ENCODE measurements at places on chromosomes 3 and 15. TPM values are rescaled to one million over a fixed set of nuclear protein-coding genes. Genes with fewer than 3 reads are reported as not detected.

- no peak for DNase-seq
Observed at GRCh38 chr15:89117790-89118189, 29.5 kb downstream of the ABHD2 start.

DNA sequence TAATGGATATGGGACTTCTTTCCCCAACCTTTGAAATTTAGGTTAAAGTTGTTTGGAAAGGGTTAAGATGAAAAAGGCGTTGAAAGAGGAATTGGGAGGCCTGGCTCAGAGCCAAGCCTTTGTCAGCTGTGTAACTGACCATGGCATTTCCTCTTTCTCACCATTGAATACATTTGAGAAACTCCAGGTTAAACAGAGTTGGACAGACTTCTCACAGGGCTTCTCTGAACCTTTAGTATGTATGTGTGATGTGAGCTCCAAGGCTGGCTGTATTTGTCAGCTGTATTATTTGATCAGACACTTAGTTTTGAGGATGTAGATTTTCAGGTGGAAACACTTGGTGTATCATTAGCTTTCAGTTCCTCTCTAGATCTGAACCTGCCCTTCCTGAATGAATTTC lies 136.4 kb upstream of the GOLGA6L4 start:
- no peak for DNase-seq

DNA sequence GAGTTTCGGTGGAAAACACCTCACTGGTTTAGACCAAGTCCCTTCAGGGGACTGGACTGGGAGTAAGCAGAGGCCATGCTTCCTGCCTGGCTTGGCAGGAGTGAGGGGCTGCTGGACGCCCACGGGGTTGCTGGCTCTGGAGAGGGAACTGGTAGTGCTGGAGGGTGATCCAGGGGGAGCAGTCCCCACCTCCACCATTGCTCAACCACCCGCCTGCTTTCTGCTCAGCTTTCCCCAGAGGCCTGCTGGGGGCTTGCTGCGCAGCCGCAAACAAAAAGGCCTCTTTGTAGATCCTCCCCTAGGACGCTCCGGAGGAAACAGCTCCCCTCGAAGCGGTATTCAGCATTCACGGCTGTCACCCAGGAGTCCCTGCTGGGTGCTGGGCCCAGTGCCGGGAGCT lies 33.5 kb downstream of the EBLN2 start:
- DNase-seq, result no peak

DNA sequence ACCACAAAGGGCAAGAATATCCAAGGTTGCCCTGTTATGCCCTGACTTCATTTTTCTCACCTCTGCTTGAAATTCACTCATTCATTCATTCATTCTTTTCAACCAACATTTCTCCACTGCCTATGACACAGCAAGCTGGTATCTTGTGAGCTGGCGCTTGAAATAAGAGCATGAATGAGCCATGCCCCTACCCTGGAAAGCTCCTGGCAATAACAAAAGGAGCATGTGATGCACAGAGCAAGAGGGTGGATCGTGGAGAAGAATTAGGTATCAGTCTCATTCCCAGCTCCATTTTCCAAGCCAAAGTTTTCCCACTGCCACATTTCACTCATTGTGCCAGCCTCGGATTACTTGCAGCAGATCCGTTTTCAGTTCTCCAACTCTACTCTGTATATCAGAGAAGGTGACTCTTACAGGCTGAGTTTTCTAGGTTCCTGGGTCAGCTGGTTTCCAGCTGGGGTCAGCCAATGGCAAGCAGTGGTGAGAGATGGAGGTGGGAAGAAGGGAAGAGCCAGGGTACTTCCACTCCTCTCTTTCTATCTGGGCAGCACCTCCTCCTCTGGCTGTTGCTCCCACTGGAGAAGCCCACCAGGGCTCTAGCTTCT lies 144.8 kb downstream of the SUCLG2 start:
- DNase-seq, result no peak

DNA sequence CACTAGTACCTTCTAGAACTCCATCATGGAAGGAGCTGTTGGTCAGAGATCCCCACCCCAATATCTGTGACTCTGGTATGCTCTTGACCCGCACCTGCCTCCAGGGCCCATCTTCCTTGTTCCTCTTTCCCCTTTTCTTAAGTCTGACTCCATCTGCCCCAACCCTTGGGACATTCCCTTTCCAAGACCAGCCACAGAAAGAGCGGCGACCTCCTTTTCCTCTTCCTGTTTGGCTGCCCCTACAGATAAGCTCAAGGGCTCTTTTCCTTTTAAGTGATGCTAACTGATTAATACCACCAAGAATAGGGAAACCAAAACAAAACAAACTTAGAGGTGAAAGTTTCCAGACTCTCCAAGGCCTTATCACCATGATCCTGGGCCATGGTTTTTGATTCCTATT lies 21.9 kb upstream of the ATP8B4 start:
- DNase-seq, result no peak

DNA sequence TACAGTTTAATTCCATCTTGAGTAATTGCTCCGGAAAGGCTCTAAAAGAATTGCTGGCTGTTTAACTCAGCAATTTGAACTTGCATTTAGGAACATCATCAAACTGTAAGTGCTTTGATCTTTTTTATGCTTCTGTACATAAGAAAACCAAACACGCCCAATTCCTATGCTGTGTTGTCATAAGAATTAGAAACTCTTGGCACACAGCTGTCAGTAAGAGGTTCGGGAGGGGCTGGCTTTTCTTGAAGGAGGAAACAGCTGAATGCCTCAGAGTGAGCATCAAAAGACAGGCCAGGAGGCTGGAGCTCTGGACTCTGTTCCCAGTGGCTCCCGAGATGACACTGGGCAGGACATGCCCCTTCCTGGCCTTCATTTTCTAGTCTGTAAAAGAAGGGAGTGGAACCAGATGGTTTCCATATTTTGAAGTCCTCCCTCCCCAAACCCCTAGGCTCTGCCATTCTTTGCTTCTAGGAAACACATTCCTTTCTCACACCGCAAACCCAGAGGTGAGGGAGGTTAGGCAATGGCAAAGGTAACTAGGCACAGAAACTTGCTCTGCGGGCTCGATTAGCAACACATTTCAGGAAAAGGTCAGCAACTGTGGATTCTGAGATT lies 73.7 kb upstream of the DLG1 start:
- DNase-seq, result no peak

GRCh38 chr3:187689984-187690383 lies 12.4 kb downstream of the RTP2 start:
- DNase-seq, result no peak

DNA sequence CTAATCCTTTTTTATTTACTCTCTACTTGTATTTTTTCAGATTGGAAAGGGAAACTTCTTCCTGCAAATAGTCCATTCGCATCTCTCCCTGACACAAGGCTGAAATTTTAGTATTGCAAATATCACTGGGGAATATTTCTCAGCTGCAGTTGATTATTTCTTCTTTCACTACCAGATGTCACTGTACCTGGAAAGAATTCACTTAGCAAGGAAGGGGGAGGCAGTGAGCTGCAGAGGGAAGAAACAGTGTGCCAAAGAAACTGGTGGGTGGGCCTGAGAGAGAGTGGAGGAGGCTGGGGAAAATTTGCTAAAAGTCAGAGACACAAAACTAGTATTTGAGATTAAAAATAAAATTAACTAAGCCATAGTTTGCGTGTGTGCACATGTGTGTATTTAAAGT lies 142.3 kb upstream of the STT3B start:
- DNase-seq, result no peak

- no peak for DNase-seq
Observed at GRCh38 chr3:124963755-124964154, 29.2 kb upstream of the MUC13 start.

The TSC22D2 gene
- total RNA-seq, result 66.3 TPM

GRCh38 chr3:69370156-69370883 lies 15.6 kb downstream of the FRMD4B start:
- DNase-seq, result peak; percentile 48

DNA sequence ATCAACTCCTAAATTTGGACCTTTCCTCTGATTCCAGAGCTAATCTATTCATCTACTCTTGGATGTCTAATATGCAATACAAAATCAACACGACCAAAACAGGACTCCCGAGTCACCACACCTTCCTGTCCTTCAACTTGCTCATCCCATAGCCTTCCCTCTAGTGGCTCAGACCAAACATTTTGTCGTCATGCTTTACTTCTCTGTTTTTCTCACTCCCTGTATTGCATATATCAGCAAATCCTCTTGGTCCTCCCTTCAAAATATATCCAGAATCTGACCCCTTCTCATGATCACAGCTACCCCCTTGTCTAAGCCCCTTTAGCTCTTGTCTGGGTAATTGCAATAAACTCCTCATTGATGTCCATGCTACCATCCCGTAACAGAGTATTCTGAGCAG lies 30.5 kb upstream of the DCP1A start:
- DNase-seq, result no peak

DNA sequence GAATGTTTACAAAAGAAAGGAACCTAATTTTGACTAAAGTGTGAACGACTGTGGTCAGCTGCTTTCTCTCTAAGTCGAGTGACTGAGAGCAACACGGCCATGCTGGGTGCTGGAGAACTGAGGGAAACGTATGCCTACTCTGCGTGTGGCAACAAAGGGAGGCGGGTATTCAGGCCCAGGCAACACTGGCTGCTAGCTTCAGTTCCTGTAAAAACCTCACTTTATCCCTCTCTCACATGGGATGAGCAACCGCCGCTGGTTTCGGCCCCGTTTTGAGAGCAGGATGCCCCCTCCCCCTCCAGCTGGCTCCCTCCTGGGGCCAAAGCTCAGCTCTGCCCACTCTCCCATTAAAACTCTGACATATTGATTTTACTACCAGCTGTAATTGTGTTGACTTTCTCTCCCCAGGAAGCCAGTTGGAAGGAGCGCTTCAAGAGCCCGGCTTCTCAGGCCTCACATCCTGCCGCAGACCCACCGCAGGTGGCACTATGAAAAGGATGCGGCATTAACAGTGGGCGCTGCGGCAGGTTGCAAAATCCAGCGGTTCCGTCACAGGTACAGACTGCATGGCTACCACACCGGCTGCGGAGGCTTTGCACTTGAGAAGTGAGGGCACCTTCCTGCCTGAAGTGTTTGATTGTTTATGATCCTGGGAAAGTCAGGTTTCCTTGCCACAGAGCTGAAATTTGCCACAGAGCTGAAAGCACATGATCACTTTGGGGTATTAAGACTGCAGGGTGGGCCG lies 12.7 kb downstream of the PLXND1 start:
- DNase-seq, result peak; percentile 79

The CLRN1 gene
- total RNA-seq, result not detected

DNA sequence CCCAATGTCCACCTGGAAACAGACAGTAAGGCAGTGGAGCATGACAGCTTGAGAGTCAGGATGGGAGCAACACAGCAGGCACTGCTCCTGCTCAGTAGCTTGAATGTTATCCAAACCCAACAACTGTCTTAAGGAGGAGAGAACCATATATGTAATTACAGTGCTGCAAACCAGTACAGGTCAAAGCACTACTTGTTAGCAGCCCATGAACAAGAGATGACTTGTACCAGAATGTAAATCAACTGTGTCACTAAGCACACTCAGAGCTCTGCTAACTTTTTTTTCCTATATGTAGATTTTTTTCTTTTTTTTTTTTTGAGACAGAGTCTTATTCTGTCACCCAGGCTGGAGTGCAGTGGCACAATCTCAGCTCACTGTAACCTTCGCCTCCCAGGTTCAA lies 87.1 kb downstream of the ANO10 start:
- no peak for DNase-seq

The TUSC7 gene
- total RNA-seq, result not detected

DNA sequence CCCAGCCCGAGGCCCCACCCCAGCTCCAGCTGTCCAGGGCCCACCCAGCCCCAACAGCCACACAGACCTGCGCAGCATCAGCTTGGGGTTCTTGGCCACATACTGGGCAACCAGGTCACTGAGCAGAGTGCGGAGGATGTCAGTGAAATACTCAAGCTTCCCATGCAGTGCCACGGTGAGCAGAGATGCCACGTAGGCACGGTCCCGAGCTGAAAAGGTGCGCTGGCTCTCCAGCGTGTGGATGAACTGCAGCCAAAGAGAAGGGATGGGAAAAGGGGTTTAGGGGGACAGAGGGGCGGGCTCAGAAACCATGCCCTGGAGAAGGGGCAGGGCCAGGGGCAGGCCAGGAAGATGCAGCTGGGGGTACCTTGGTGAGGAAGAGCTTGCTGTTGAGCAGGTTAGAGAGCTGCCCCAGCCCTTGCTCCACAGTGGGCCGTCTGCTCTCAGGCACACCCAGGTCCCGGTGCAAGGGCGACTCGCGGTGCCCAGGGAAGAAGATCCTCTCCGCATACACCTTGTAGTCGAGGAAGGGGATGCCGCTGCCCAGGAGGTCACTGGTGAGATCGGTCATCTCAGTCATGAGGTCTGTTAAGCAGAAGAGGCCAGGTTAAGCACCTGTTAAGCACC lies 17.4 kb downstream of the PLXNB1 start:
- DNase-seq, result no peak

DNA sequence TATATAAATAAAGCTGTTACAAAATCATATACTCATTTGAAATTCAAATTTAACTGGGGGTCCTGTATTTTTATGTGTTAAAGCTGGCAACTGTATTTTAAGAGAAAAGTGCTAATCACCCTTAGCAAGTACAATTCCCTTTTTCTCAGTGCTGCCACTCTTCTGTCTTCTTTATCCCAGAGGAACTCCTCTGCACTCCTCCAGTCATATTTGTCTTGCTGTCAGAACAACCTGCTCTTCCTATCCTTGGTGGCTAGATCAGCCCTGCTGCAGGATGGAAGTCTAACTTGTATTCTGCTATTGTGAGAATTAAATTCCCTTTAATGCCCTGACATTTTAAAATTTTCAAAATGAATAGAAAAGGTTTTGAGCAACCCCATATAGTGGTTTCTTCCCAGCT lies 123.9 kb upstream of the TNIK start:
- no peak for DNase-seq

DNA sequence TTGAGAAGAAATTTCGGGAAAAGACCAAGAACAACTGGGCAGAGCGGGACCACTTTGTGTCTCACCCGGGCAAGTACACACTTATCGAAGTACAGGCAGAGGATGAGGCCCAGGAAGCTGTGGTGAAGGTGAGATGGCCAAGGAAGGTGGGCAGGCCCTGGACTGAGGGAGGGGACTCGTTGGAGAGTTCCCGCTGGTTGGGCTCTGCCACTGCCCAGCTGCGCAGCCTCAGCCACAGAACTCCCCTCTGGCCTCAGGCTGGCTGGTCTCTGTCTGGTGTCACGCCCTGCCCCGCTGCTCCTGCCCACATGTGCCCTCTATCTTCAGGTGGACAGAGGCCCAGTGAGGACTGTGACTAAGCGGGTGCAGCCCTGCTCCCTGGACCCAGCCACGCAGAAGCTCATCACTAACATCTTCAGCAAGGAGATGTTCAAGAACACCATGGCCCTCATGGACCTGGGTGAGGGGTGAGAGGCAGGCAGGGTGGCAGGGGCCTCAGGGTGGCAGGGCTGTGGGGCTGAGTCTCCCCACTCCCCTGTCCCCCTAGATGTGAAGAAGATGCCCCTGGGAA lies 2.4 kb downstream of the PARP3 start:
- DNase-seq, result no peak

The CHRD gene
- not detected for total RNA-seq

DNA sequence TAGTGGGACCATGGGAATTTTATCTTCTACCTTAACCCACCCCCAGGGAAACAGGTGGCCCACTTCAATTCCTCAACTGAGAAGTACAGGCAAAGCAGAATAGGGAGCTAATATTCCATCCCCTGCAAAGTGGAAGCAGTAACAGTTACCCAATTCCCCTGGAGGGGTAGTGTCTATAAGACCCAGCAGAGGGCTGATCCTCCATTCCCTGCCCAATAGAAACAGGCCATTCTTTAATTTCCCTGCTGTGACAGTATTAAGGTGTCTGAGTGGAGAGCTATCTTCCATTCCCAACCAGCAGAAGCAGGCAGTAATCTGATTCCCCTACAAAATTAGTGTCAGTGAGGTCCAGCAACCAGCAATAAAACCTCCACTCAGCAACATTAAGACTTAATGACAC lies 219.8 kb downstream of the ULK4 start:
- DNase-seq, result no peak

- DNase-seq, result no peak
Observed at GRCh38 chr3:182782149-182782548, 11.2 kb upstream of the ATP11B start.

Data from natural killer cell (primary cell).